ENCODE measurements at places on chromosomes 3 and 15.
A peak's percentile ranks its signal among the peaks of the same experiment; 100 is the strongest.

GRCh38 chr15:62835762-62836161 is 206.8 kb upstream of the TPM1 start:
- DNase-seq, result no peak

DNA sequence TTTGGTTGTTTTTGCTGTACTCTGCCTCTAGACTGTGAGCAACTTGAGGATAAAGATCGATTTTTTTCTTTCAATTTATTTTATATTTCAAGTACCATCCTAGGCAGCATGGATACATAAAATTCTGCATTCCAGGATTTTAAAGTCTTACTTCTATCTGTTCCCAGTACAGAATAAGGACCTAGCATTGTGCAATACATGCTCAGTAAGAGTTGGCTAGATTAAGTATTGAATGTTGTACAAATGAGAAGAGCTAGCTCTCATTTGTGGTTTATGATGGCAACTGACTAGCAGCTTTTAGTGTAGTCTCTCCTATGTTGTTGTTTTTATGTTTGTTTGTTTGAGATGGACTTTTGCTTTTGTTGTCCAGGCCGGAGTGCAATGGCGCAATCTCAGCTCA is 222.7 kb downstream of the TP63 start:
- DNase-seq, result no peak

GRCh38 chr3:102346897-102347296 is 87.9 kb upstream of the ZPLD1 start:
- DNase-seq, result no peak

- DNase-seq, result no peak
These were observed 41.8 kb downstream of the MCF2L2 start for GRCh38 chr3:183386651-183387050.

DNA sequence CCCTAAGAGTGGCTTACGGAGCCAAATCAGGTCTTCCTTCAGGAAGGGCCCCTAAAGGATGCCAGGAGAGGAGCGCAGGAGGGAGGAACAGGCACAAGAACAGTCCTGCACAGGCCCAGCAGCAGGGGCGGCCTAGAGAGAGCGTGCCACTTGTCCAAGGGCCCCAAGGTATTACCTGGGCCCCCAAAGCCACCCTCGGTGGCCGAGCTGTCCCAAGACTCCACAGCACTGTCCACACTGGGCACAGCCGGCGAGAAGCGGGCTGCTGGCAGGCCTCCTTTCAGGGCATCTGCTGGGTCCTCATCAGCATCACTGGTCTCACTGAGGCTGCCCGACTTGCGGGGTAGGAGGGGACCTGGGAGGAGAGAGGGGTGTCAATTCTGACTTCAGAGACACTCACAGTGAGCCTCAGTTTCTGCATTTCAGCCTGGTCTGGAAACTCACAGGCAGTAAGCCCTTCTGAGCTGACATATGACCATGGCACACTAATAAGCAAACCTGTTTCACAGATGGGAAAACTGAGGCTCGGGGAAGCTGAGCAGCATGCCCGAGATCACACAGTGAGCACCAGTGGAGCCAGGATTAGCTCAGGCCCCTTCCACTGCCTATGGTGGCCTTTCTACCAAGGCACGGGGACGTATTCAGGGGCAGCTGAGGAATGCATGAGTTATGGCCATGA is 33.4 kb downstream of the GRIP2 start:
- DNase-seq, result no peak

GRCh38 chr3:137103739-137104138 is 146.0 kb downstream of the IL20RB start:
- no peak for DNase-seq

GRCh38 chr3:33149342-33149741 is 35.5 kb downstream of the CRTAP start:
- no peak for DNase-seq

- DNase-seq, result no peak
These were observed 45.4 kb upstream of the RAD18 start for GRCh38 chr3:9008550-9009255.

GRCh38 chr3:52061121-52061910 is 4.9 kb upstream of the DUSP7 start:
- no peak for DNase-seq

DNA sequence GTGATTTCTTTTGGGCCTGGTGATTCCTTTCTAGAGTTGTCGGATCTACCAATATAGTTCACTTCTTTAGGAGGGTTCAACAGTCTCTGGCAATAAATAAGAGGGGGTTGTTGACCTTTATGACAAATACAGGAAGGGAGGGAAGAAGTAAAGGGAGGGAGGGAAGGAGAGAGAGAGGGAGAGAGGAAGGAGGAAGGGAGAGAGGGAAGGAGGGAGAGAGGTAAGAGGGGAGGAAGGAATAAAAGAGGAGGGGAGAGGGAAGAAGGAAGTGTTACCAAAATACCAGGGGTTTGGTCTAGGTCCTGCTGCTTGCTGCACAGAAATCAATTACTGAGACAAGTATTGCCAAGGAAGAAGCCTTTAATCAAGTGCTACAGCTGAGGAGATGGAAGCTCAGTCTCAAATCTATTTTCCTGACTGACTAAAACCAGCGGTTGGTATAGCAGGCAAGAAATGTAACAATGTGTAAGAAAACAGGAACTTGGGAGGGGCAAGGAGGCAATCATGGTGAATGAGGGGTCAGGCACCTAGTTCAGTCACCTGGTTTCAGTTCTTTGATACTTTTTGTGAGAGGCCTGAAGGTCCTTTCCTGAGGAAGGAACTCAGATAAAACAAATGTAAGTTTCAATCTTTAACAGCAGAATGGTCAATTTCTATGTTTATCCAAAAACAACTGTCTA is 14.1 kb upstream of the TMEM40 start:
- DNase-seq, result no peak

DNA sequence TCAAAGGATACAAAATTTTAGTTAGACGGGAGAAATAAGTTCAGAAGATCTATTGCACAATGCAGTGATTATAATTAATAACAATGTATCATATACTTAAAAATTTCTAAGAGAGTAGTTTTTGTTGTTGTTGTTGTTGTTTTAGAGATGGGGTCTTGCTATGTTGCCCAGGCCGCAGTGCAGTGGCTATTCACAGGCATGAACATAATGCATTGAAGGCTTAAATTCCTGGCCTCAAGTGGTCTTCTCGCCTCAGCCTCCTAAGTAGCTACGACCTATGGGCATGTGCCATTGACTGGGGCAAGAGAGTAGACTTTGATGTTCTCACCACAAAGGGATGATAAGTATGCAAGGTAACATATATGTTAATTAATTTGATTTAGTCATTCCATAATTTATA is 7.5 kb downstream of the STRIT1 start:
- DNase-seq, result no peak

DNA sequence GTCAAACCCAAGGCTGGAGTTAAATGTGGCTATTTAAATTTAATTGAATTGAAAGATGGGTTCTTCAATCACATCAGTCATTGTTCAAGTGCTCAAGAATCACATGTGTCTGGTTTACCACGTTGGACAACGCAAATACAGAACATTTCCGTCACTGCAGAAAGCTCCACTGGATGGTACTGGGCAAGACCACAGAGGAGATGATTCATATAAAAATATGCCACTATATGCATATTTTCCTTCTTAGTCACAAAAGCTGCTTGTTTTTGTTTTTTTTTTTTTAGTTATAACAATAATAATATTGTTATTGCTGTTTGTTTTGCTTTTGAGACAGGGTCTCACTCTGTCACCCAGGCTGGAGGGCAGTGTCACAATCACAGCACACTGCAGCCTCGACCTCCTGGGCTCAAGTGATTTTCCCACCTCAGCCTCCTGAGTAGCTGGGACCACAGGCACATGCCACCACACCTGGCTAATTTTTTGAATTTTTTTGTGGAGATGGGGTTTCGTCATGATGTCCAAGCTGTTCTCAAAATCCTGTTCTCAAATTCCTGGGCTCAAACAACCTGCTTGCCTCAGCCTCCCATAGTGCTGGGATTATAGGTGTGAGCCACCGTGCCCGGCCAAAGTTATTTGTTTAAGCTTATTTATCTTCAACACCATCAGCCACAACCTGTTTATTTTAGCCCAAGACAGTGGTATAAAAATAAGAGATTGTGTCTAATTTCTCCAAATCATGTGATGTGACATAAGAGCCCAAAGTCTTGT is 19.4 kb downstream of the RTP3 start:
- DNase-seq, result no peak

GRCh38 chr3:185779461-185779860 is 45.4 kb downstream of the IGF2BP2 start:
- DNase-seq, result no peak

DNA sequence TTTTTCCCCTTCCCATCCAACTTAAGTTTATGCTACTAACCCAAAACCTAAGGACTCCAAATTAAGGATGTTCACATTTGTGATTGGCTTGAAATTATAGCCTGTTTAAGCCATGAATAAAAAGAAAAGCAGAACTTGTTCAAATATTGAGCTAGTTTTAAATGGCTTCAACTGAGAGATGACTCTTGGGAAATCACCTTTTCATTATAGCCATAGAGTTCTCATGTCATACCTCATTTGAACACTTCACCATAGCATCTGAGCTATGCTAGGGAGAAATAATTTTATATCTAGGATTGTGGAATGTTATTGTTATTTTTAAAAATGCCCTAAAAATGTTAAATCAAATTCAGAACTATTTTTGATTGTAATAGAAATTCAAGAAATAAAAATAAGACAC is 409.2 kb upstream of the RARB start:
- no peak for DNase-seq

GRCh38 chr3:90099493-90099892 is 992.1 kb downstream of the EPHA3 start:
- DNase-seq, result no peak

DNA sequence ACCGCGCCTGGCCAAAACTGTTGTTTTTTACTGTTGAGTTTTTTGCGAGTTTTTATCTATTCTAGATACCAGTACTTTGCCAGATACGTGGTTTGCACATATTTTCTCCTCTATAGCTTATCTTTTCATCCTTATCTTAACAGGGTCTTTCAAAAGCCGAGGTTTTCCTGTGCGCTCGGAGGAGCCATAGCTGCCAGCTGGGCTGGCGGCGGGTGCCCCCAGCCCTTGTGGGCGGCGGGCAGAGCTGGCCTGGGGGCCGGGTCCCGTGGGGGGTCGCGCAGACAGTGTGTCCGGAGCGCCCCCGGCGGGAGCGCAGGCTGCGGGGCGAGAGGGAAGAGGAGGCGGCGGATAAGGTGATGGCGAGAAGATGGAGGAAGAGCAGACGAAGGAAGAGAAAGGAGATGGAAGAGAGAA is 11.1 kb upstream of the EIF4A2 start:
- DNase-seq, result no peak

GRCh38 chr3:46829699-46830208 is 33.5 kb downstream of the MYL3 start:
- DNase-seq, result peak; percentile 41

- DNase-seq, result no peak
These were observed 5.9 kb downstream of the CPEB1 start for GRCh38 chr15:82641129-82641798.

DNA sequence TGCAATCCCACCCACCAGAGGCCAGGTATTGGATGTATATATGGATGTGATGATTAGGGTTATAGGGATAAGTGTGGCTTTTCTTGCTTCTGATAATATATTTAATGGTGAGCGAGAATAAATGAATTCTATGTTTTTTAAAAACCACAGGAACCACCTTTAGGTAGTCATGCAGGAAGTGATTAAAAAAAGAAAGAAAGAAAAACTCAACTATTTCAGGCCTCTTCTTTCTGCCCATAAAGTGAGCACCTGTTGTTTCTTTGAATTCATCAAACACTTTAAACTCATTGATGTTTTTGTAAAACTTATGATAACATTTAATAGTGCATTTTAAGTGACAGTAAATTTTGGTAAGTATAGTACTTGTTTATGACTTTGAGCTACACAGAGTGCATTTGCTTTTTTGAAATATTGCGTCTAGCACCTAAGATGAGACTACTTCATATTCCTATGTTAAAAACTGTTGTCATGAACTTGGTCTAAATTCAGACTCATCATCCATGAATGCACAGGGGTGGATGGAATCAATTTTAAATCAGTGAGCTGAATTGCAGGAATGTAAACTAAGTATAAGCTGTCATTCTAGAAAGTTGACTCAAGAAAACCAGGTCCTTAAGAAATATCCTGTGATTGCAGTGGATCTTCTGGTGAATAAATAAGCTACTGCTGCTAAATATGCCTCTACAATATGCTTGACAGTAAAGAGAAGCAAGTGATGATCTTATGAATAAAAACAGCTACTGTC is 764.4 kb upstream of the NECTIN3 start:
- no peak for DNase-seq

GRCh38 chr3:12894629-12895028 is 53.3 kb upstream of the RPL32 start:
- no peak for DNase-seq

GRCh38 chr3:182755308-182755707 is 38.0 kb upstream of the ATP11B start:
- no peak for DNase-seq

GRCh38 chr15:31497838-31498237 is 171.2 kb downstream of the KLF13 start:
- DNase-seq, result no peak

- DNase-seq, result no peak
These were observed 26.4 kb upstream of the ACP3 start for GRCh38 chr3:132290833-132291232.

GRCh38 chr15:62432702-62433398 is 267.8 kb upstream of the C2CD4B start:
- DNase-seq, result no peak

GRCh38 chr3:188936597-188937107 is 235.1 kb upstream of the TPRG1 start:
- no peak for DNase-seq

DNA sequence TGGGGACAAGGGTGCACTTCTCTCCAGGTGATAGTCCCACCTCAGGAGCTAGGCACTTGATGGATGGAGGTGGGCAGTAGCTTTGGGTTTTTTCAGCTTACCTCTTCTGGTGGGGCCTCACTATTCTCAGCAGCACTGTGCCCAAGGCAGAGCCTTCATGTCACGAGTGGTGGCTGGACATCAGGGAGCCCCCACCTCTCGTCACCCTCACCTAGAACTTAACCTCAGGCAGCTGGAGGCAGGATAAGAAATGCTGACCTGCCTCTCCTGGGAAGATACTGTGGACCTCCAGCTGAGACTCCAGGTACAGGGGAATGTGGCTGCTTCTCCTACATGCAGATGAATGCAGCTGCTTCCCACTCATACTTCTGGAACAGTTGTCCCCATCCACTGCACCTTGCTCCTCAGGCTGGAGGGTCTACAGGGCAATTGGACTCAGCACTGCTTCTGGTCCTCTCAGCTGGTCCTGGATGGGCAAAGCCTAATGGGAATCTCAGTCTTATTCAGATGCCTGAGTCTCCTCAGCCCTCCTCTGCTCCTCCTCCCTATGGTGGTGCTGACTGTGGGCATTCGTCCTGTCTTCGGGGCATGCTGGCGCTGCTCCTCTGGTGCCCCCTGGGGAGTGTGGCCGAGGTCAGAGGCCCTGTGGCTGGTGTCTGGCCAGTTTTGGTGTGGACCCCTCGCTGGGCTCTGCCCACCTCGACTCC is 129.9 kb downstream of the KLF13 start:
- DNase-seq, result no peak

DNA sequence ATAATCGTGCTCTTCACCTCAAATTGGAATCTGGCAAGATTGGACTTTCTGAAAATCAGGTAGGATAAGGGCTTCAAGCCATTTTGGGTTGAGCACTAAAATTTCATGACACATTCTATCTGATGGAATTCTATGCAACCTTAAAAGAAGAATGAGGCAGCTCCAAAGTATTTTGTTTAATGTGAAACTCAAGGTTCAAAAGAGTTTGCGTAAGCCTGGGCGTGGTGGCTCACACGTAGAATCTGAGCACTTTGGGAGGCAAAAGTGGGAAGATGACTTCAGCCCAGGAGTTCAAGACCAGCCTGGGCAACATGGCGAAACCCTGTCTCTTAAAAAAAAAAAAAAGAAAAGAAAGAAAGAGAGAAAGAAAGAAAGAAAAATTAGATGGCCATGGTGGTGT is 3.6 kb upstream of the PLA1A start:
- DNase-seq, result no peak

- DNase-seq, result no peak
These were observed 7.6 kb downstream of the SMAD3 start for GRCh38 chr15:67072958-67073357.

Data from stimulated activated CD8-positive, alpha-beta memory T cell treated with anti-CD3 and anti-CD28 coated beads, Interleukin-15, amount 100 ng/mL, for 4 hours (primary cell).